Activated CD4-positive, alpha-beta T cell treated with anti-CD3 and anti-CD28 coated beads, Interleukin-2, amount 50 U/mL, for 1 hour (primary cell): ENCODE measurements at places on chromosomes 2 and 18.

DNA sequence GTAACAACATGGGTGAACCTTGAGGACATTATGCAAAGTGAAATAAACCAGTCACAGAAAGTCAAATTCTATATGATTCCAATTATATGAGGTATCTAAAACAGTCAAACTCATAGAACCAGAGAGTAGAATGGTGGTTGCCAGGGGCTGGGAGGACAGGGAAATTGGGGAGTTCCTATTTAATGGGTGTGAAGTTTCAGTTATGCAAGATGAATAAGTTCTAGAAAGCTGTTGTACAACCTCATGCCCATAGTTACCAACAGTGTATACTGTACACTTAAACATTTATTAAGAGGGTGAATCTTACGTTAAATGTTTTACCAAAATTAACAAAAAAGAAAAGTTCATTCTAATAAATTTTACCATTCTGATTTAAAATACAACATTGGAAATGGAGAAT lies 92.7 kb upstream of the WDSUB1 start:
- DNase-seq, result no peak

DNA sequence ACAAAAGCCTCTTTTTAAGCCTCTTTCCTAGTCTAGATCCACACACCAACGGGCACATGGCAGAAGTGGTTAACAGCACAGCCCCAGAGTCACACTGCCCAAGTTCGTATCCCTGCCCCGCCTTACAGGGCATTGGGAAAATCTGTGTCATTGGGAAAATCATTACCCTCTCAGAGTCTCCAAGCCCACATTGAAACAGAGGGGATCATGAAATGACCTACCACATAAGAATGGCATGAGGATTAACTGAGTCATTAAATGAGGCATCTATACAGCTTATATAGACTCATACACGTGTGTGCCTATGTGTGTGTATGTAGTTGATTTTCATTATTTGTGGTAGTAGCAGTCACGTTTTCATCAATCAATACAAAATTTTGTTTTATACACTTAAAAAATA lies 469.0 kb upstream of the POU3F3 start:
- DNase-seq, result no peak

DNA sequence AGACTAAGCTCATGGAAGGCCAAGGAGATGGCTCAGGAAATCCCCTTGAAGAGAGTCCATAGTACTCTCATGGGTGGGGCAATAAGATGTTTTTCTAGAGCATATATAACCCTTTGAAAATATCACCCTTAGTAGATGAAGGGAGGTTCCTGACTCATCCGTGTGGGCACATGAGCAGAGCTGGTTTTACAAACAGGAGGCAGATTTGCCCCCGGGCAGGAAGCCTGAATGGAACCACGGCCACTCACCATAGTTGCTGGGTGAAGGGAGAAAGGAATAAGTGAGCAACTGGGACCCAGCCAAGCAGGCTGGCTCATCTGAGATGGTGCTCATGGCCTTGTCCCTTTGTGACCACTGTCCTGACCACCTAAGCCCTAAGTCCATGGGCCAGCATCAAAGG lies 29.0 kb upstream of the MAPRE3 start:
- no peak for DNase-seq

- no peak for DNase-seq
These were observed 633.5 kb downstream of the DCDC2C start for GRCh38 chr2:4336864-4337263.

DNA sequence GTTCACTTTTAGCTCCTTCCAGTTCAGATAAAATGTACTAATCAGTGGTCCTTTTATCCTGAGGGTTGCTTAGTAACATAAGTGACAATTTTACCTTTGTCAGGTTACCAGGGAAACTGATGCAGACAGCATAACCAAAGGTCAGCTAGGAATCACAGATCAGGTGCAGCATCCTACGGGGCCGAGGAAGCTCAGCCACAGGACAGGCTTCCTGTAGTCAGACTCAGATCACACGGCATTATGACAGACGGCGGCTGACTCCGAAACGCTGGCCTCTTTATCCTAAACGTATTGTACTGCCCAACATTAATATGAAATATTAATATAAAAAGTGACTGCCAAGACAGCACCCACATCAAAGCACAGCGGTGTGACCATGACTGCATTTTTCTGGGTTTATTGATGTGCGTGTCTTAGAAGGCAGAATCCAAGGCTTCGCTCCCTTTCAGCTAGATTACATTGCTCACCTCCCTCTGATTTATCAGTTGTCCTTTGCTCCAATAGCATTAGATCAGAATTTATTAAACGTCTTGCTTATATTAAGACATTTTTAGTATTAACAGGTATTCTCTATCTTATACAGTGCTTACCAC lies 444.5 kb downstream of the CMPK2 start:
- DNase-seq, result no peak

GRCh38 chr2:96522304-96523203 lies 14.0 kb upstream of the ARID5A start:
- no peak for DNase-seq

GRCh38 chr2:195461010-195461409 lies 196.0 kb upstream of the SLC39A10 start:
- DNase-seq, result no peak
